Omental fat pad (tissue), 4 donors: ENCODE measurements at places on chromosomes 5 and 9. TPM values are rescaled to one million over a fixed set of nuclear protein-coding genes. Genes with fewer than 3 reads are reported as not detected.

DNA sequence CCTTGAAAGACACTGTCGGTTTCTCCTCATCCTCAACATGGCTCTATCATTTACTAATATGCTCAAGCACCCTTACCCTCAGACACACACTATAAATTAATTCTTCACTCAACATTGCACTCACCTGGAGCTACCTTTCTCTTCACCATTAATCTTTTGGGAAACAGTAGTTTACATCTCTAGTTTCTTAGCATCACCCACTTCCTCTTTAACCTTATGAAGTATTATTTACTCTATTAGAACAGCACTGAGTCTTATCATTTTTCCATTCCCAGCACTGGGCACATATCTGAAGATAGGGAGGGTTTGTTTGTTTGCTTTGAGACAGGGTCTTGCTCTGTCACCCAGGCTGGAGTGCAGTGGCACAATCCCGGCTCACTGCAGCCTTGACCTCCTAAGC is 213.5 kb downstream of the SMARCA2 start:
- DNase-seq, result no peak

DNA sequence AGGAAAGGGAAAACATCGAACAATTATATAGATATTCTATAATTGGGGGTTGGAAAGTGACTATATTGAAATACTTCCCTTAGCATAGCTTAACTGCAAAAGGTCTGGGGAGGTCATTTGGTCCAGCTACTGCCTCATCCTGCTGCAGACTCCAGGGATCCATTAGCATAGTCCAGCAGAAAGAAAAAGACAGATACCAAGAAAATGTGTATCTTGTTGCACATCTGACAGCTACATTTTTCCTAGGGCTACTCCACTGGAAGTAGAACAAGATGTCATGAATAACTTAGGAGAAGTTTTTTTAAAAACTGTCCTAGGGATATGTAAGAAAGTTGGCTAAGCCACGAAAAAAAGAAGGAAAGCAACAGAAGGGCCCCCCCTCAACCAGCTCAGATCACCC is 92.9 kb upstream of the SLC30A5 start:
- DNase-seq, result no peak

GRCh38 chr5:146233441-146233840 is 30.0 kb downstream of the RBM27 start:
- no peak for DNase-seq

DNA sequence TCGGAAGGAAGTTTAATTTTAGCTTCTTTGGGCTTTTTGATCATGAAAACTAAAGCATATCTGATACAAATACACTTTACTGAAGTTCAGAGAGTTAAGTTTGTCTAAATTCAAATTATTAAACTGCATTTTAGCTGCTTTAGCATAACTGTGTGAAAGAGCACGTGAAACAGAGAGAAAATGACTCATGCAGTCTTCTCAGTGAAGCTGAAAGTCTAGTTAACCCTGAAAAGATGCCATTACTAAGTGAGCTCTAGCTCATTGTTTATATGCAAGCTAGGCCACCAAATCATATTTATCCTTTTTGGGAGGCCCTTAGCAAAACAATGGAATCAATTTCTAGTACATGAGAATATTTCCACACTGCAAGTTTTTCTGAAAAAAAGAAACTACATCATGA is 27.6 kb downstream of the TPD52L3 start:
- DNase-seq, result no peak

DNA sequence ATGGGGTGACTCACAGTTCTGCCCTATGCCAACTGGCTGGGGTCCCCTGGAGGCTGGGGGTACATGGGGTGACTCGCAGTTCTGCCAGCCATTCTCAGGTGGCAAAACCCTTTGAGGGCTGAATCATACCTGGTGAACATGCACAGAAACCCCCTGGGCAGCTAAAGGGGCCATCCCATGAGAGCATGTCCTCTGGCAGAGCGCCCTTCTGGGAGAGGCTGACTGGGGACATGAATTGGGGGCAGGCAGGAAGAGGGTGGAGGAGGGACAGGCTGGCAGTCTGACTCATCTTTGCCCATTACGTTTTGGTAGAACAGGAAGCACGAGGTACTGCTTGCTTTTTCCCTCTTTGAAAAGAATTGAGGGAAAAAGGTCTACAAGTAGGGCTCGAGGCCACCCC is 16.7 kb downstream of the TRAF1 start:
- no peak for DNase-seq

The GRXCR2 gene
- total RNA-seq, result not detected
